Adipocyte (in vitro differentiated cells): ENCODE measurements at places on chromosomes 1 and 21.

DNA sequence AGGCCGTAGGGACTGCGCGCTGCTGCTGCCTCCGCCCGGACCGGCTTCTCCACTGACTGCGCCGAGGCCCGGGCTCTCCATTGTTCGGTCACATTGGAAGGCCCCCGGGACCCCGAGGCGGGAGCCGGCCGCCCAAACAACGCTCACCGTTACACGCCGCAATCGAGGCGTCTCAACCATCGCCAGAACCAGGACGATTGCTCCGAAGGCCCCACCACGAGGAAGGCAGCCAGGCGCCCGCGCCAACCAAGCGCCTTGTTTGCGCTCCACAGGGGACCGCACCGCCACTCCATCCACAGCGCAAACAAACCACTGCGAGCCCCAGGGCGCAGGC, 595 bp downstream of the GLUL start:
- no peak for DNase-seq

DNA sequence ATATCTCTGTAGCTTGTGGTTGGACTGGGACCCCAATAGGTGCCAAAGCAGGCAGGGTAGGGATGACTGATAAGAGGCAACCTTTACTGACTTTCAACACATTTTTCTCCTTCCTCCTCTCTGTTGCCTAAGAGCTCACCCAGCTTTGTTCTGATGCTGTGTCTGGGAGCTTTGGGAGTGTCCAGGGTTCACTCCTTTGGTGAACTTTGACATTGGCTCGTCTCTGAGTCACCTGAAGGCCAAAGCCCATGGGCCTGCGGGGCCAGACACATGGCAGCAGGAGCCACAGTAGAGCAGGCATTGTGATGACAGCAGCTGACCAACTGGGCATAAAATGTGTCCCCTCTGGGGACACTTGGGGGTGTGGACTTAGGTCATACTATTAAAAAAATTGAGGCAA, 99.5 kb upstream of the ZNF644 start:
- no peak for DNase-seq

- DNase-seq, result no peak
Measured at GRCh38 chr1:21260405-21261125, 29.7 kb downstream of the ECE1 start.

DNA sequence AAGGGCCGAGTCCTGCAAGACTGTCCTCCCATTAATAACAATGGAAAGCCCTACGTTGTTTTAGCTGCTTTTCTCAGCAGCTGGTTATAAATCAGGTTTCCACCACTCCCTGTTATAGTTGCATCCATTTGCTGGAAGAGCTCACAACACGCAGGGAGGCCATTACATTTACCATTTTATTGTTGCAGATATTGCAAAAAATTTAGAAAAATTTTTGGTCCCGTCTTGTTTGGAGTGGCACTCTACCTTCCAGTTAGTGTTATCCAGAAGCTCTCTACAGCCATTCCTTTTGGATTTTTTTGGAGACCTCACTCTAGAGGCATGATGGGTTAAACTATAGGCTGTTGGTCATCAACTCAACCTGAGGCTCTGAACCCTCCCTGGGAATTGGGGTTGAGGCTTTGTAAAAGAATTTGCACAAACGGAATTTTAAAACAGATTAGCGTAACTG, 1532.1 kb upstream of the TPTE start:
- DNase-seq, result no peak

- peak; percentile 67 for DNase-seq
Measured at GRCh38 chr1:30929135-30929889, 20.8 kb upstream of the SDC3 start.

- DNase-seq, result peak; percentile 80
Measured at GRCh38 chr1:3611170-3612019, at the start of gene MEGF6. Gene MEGF6 (minus strand): TSS chr1:3611508. CDS start chr1:3611268, 240 bp downstream.

- no peak for DNase-seq
Measured at GRCh38 chr1:68723791-68724190, 226.9 kb upstream of the DEPDC1 start.

- no peak for DNase-seq
Measured at GRCh38 chr1:91014475-91014874, 7.4 kb downstream of the ZNF644 start.

- DNase-seq, result no peak
Measured at GRCh38 chr1:181345146-181345545, 138.2 kb upstream of the CACNA1E start.

- no peak for DNase-seq
Measured at GRCh38 chr1:181043025-181043888, 9.5 kb downstream of the MR1 start.

- DNase-seq, result no peak
Measured at GRCh38 chr1:227735539-227736285, 477 bp downstream of the SNAP47 start.

- DNase-seq, result no peak
Measured at GRCh38 chr1:91603409-91603808, 102.8 kb downstream of the CDC7 start.

DNA sequence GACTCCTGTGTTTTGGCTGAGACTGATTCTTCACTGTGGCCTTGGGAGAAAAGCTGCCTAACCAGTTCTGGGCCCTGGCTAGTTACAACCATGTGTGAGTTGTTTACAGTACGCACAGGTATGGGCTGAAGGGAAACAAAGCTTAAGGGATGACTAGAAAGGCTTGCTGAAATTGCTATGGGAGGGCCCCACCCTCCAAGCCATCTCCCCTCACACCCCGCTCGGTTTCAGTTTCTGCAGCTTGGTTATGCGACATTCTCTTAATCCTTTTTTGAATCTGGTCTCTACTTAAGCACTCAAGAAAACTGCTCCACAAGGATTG, 43.1 kb downstream of the PBX1 start:
- no peak for DNase-seq

DNA sequence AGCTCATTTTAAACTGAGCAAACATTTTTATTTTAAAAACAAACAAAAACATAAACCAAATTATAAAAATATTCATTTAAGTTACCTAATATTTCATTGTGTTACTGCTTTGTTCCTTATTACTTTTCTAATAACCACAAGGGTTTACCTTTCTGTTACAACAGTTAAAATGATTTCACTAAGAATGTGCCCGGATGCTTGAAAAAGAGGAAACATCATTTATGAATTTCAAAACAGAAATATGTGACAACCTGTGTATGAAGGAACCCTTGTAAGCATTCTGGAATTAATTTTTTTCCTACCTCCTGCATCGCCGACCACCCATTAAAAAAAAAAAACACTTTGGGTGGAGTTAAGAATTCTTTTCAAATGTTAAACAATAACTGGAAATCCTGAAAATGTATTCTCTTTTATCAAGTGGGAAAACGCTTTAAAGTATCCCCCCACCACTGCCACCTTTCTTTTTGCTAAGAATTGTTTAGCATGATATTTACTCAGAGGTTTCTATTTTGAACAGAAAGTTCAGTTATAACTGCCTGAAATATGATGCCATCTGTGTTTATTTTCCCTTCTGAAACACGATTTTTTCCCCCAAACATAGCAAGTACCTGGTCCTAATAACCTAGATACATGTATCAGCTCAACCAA, 9.1 kb downstream of the CYYR1 start:
- DNase-seq, result no peak

- DNase-seq, result no peak
Measured at GRCh38 chr1:62012836-62013235, 181.8 kb upstream of the L1TD1 start.
